ENCODE measurements at places on chromosomes 16 and 17.

GRCh38 chr16:88688013-88688778 is 1.9 kb upstream of the SNAI3 start:
- peak; percentile 75 for DNase-seq

DNA sequence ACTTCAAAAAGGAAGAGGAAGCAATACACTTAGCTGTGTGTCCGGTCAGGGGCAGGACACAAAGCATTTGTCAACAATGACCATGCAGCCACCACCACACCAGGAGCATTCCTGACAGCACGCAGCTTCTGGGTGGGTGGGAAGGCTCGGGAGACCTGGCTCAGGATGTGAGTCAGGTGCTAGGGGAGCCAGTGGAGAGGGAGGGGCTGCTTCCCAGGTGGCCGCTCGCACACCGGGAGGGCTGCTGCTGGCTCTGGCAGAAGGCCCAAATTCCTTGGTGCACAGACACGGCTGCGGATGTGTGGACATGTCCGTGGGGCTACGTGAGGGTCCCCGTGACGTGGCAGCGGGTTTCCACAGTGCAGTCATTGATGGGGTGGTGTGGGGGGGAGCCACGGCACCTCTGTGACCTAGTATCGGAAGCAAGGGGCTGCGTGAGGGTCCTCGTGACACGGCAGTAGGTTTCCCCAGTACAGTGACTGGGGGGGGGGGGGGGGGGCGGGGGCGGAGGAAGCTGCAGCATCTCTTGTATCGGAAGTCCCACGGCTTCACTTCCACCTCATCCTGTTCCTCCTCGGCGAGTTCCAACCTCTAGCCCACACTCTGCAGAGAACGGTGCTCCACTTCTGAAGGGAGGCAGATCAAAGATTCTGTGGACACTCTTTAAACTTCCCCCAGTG is 112.8 kb downstream of the ZNF778 start:
- peak; percentile 57 for DNase-seq

DNA sequence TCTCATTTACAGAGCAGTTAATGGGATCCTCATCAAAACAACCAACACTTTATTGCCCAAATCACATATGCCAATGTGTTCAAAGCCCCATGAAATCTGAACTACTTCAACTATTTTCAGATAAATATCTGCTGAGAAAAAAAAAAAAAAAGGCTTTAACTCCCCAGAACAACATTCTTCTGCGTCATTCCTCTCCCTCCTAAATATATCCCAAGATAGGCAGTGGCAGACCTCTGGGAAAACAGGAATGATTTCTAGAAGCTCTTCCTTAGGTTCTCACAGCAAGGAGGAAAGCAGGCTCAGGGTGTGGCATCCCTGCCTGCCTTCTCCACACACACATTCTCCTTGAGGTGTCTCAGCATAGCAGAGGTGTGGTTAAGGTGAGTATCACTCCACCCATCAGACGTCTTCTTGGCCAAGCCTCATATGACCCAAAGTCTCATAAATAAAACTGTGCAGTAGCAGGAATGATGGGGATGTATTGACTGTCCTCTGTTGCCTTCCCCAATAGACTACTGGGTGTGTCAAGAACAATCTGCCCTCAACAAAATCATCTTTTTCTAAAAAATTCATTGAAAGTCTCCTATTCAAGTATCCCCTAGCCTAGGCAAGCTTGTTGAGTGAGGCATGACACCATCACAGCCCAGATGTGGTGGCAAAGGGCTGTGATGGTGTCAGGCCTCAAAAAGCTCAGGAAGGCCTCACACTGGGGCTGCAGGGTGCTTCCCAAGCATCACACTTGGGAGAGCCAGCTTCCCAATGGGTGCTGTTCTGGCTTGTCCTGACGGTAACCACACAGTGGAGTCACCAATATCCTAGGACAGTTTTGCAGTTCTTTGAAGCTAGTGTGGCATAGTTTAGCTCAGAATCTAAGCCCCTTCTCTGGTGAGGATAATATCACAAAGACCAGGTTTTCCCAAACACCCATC is 135.4 kb upstream of the SOX9 start:
- DNase-seq = no peak

DNA sequence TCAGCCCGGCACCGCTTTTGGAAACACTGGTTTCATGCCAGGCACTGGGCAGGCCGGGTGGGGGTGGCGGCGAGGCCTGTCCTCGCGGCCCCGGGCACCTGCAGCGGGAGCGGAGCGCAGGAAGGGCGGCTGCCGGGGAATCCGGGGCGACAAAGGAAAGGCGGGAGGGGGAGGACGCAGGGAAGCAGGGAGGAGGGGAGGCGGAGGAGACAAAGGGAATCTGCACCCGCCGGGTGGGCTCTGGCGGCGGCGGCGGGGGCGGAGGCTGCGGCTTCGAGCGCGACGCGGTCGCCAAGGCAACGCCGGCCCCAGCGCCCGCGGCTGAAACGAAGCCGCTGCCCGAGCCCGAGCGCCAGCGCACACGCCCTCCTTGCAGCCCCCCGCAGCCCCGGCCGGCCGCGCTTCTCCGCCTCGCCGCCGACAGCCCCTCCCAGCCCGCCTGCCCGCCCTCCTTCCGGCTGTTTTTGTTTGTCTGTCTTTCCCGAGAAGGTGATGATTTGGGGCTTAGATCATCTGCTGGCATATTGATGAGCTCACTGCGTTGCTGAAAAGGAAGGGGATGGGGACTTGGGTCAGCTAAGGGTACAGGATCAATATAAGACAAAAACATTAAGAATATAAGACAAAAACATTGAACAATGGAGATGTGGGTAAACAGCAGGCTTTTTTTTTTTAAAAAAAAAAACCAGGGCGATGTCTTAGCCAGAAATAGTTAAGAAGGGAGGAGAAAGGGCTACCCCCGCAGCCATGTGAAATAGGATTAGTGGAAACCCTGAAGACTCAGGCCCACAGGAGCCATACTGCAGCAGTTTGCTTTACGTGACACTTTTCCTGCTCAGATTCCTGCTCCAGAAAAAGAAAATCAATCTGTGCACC is 32.7 kb downstream of the CDK5R1 start:
- peak; percentile 37 for DNase-seq

DNA sequence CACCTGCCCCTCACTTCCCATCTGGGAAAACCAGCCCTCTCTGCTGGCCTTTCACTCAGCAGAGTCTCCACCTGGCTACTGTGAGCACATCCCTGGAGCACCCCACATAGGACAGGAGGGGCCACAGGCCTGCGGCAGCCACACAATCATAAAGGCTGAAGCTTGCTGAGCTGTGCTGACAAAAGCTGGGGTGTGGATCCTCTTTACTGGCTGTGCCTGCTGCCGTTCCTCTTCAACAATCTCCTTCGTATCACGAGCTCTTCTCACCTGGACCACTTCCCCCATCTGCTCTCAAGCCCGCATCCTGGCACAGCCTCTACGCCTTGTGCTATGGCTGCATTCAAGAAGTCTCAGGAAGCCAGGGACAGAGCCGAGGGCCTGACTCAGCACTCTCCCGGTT is 86.1 kb downstream of the ZNF778 start:
- no peak for DNase-seq

DNA sequence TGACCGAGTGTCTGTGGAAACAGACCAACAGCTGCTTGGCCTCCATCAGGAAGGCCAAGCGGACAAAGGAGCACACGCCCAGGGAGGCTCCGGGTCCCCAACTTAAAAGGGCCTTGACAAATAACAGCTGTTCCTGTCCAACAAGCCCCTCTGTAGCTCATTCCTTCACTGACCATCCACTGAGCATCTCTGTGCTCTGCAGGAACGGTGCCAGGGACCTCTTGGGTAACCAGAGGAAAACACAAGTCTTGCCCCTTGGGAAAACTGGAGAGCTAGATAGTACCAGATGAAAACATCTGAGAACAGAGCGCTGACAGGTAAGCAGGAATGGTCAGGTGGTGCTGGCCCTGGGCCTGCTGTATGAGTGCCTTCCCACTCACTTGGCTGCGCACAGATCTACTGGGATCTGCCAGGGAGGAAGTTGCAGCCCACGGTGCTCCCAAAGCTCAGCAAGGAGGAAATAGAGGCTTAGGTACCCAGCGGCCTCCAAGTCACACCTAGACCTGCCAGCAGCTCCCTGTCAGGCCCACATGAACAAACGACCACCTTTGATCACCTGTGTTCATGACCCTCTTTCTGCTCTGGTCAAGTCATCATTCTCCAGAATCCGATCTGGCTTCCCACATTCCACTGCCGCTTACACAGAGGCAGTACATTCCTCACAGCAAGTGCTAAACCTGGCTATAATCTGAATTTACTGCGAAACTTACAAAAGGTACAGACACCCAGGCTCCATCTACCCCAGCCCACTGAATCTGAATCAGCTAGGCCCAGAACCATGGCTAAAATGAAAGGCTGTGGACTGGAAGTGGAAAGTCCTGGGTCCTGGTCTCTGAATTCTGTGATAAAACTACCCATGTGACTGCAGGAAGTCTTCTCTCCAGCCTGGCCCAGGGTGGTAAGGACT is 12.5 kb downstream of the DCAKD start:
- DNase-seq = no peak

- DNase-seq = peak; percentile 86
Observed at GRCh38 chr17:56902348-56902747, 11.5 kb downstream of the TRIM25 start.

All from NCI-H226 (cell line).